ENCODE measurements at places on chromosomes 7 and 10.

GRCh38 chr7:24858108-24858977, 101.1 kb upstream of the GSDME start:
- no peak for DNase-seq

DNA sequence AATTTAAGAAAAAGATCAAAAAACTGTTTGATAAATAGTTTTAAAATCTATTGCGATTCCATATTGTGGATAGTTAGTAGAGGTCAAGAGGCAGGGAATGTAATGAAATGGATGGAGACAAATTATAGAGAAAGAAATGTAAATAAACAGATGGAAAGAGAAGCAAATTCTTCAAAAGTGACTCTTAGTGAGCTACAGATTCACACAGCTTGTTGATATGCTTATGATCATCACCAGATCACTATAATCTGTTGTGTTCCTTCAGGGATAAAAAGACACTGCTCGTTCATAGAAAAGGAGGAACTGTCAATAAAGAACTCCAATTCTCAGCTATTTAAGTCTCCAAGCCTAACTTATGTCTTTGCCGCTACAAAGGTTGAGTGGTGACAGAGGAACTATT, 251.4 kb upstream of the SEMA3C start:
- peak; percentile 58 for DNase-seq

- no peak for DNase-seq
Observed at GRCh38 chr10:58754469-58755339, 242.0 kb downstream of the BICC1 start.

DNA sequence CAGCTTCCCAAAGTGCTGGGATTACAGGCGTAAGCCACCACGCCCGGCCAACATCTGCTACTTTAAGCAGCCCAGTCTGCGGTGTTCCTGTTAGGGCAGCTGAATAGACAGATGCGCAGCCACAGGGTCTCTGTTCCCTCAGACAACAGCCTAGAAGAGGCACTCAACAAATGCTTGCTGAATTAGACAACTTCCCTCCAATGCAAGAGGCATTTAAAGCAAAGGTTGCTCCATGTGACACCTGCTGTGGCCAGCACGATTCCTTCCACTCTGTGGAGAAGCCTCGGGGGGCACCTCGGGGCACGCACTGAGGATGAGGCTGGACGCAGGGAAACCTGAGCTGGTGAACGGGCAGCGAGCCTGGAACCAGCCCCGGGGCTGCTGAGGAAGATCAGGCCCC, 237.8 kb downstream of the MAD1L1 start:
- no peak for DNase-seq

- DNase-seq = no peak
Observed at GRCh38 chr7:115387137-115387536, 465.2 kb downstream of the MDFIC start.

DNA sequence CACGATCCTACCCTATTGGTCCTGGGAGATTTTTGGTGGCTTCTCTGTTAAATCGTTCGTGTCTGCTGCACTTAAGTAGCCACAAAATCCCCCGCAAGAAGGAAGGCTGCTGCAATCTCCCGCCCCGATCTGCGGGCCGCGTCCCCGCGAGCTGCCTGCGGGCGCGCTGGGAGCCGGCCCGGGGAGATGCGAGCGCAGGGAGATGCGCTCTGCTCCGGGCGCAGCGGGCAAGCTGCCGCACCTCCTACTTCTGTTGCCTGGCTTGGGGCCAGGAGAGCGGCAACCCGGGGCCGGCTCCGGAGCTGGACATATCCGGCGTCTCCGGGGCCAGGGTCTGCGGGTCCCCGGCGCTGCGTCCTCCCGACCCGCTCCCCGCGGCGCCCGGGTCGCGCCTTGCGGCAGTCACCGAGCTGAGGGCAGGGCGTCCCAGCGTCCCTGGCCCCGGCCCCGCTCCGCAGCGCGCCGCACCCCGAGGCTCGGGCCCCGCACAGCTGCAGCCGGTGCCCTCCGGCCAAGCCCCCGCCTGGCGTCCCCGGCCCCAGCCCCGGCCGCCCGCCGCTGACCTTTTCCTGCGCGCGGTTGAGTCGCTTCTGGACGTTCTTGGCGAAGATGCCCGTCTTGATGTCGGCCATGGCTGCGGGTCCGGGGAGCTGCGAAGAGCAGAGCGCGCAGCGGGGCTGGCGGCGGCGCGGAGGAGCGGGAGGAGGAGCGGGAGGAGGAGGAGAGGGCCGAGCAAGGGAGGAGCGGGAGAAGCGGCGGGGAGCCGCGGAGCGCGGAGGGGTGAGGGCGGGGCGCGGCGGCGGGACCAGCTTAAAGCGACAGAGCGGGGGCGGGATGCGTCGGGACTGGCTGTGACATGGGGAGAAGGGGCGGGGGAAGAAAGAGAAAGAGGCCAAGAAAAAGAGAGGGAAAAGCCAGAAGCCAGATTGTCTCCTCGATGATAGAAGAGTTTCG, at the start of gene AMPH:
Gene AMPH, minus strand, starts transcription at position 654 of the 954 bp plus-strand sequence. Its CDS starts 22 bp downstream, at position 632.
- peak; percentile 28 for DNase-seq

- DNase-seq = no peak
Observed at GRCh38 chr7:91866599-91867148, 13.8 kb downstream of the MTERF1 start.

- no peak for DNase-seq
Observed at GRCh38 chr7:50470250-50471163, 20.4 kb upstream of the FIGNL1 start.

- DNase-seq = no peak
Observed at GRCh38 chr10:87596351-87596750, 63.3 kb upstream of the PAPSS2 start.

DNA sequence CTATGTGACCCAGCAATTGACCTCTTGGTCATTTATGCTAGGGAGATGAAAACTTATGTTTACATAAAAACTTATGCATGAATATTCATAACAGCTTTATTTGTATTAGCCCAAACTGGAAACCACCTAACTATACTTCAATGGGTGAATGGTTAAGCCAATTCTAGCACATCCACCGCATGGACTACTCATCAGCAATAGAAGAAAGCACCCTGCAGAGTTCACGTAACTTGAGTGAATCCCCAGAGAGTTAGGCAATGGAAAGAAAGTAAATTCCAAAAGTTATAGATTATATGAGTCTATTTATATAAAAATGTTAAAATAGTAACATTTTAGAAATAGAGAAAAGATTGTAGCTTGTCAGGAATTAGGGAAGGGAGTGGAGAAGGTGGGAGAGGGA, 60.2 kb upstream of the NRG3 start:
- no peak for DNase-seq

GRCh38 chr10:93261089-93261488, 187.4 kb downstream of the CYP26A1 start:
- peak; percentile 11 for DNase-seq

- DNase-seq = no peak
Observed at GRCh38 chr10:12539350-12540164, 190.2 kb downstream of the CAMK1D start.

DNA sequence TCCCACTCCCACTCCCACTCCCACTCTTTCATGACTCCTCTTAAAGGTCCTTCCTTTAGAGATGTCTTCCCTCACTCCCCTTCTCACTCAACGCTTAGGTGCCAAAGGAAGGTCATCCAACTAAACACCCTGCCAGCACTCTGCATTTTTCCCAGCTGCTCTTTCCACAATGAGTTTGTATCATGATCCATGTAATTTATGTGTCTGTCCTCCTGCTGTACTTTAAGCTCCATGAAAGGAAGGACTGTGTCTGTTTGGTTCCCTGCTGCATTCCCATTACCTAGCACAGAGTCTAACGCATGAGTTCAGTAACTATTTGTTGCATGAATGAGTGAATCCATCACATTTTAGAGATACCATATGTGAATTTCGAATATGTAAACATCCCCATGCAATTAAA, 252.7 kb downstream of the KIF20B start:
- no peak for DNase-seq

GRCh38 chr7:54339073-54339472, 203.1 kb upstream of the VSTM2A start:
- no peak for DNase-seq

DNA sequence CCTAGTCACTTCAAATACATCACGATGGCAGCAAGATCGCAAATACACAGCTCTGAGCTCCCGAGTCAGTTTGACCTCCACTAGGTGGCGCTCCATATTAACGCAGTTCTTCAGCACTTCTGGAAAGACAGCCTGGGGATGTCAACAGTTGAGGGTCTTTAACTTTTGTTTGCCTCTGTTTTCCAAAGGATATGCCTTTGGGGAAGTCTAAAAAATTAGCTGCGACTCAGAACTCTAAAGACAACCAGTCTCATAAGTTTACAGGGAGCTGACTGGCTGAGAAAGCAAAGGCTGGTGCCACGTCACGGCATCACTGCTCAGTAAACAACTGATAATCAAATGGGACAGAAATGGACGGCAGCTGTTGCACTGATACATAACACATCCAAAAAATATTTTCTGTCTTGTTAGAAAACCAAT, 458.8 kb downstream of the SORCS1 start:
- peak; percentile 64 for DNase-seq

DNA sequence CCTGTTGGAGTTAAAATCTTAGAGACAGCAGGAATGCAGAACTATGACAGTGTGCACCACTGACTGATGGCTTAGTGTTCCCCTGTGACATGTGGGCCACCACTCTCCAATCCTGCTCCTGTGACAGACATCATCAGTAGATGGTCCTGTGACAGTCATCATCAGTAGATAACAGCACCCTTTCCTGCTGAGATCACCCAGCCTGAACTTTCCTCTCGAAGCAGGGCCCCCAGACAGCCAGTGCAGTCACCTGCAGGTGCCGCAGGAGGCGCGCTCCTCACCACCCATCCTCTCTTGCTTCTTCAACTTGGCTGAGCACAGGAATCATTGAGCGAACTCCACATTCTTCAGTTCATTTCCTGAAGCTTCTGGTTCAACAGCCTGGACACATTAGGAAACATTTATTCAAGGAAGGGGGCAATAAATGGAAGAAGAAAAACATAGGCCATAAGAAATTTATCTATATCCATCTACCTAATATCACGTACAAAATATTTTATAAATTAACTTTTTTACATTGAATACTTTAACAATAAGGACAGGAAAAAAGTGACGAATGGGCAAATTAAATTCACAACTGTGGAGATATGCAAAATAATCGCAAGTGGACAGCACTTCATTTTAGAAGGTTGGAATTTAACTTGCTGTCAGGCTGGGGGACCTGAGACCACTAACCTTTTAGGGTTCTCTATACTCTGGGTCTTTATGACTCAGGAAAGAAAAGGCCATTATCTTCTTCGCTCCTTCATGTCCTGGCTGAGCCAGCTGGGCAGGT, 32.0 kb upstream of the MKI67 start:
- no peak for DNase-seq

DNA sequence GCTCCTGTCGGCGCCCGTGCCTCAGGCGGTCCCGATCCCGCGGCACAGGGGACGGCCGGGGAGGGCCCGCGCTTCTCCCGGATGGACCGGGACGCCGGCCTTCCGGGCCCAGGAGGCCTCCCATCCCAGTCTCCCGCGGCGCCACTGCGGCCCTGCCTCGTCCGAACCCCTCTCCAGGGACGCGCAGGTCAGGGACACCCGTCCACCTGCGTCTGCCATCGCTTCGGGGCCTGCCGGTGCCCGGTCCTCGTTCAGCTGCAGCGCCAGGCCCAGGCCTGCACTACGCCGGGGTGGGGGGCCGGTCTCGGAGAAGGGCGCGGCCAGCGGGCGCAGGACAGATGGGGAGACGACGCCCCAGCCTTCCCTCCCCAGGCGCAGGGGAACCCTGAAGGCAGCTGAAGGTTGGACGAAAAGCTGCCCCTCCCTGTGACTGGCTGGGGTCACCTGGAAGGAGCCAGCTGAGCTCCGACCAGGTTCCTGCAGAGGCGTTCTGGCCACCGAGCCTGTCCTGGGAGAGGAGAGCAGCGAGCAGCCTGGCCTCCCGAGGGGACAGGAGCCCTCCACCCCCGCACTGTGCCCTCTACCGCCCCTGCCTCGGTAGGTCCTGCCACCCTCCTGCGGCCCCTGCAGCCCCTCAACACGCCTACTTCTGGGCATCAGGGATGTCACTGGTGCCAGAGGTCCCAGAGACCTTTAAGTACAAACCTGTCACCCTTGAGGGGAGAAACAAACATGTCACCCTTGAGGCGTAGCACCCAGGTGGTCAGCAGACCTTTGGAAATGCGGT, 84.3 kb downstream of the LANCL2 start:
- DNase-seq = no peak

DNA sequence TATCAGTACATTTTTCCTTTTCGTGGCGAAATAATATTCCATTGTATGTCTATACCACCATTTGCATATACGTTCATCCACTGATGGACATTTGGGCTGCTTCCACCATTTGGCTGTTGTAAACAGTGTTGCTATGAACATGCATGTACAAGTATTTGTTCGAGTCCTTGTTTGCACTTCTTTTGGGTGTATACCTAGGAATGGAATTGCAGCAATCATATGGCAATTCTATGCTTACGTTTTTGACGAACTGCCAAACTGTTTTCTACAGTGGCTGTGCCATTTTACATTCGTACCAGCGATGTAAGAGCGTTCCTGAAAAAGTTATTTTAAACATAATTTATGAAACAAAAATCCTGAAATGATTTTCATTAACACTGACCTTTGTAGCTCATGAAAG, 79.5 kb downstream of the HIPK2 start:
- no peak for DNase-seq

DNA sequence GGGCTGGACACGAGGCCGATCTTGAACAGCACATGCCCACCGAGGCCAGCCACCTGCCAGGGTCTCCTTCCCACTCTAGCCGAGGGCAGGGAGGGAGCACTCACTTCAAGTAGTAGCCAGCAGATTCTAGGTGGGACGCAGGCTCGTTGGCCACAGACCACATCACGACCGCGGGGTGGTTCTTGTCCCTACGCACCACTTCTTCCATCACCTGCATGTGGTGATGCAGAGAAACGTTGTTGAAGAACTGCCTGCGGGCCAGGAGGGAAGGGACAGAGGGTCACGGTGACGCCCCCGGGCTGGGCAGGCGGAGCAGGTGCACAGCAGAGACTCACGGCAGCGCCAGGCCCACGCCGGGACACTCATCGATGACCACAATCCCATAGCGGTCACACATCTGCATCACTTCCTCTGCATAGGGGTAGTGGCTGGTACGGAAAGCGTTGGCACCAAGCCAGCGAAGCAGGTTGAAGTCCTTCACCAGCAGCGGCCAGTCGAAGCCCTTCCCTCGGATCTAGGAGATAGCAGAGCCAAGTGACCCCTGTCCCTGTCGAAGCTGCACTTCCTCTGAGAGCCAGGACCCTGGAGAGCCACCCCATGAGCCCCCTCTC, 7.7 kb downstream of the GUSB start:
- no peak for DNase-seq

GRCh38 chr7:25272265-25272664, 44.0 kb upstream of the NPVF start:
- no peak for DNase-seq

DNA sequence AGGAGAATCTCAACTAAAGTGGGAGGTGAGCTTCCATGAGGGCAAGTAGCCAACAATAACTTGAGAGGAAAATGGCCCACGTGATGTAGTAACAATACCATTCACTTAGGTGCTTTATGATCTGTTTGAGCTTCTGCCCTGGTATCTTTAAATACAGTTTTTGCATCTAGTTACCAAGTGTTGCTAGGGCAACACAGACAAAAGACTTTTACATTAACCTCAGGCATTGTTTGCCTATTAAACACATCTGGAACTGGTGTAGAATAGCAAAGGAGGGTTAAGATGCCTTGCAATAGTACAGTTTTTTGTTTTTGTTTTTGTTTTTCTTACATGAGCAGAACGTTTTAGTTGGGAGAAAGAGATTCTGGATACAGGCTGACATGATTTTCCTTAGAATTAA, 97.7 kb upstream of the MTPN start:
- no peak for DNase-seq

GRCh38 chr7:93858857-93859256, 31.7 kb downstream of the TFPI2 start:
- no peak for DNase-seq

GRCh38 chr10:14684354-14684753, 90.3 kb downstream of the FAM107B start:
- no peak for DNase-seq

GRCh38 chr7:50735333-50735732, 47.4 kb downstream of the GRB10 start:
- no peak for DNase-seq
